ENCODE measurements at places on chromosomes 1 and 21.

GRCh38 chr1:99496067-99496466, 149.8 kb upstream of the PALMD start:
- no peak for DNase-seq

DNA sequence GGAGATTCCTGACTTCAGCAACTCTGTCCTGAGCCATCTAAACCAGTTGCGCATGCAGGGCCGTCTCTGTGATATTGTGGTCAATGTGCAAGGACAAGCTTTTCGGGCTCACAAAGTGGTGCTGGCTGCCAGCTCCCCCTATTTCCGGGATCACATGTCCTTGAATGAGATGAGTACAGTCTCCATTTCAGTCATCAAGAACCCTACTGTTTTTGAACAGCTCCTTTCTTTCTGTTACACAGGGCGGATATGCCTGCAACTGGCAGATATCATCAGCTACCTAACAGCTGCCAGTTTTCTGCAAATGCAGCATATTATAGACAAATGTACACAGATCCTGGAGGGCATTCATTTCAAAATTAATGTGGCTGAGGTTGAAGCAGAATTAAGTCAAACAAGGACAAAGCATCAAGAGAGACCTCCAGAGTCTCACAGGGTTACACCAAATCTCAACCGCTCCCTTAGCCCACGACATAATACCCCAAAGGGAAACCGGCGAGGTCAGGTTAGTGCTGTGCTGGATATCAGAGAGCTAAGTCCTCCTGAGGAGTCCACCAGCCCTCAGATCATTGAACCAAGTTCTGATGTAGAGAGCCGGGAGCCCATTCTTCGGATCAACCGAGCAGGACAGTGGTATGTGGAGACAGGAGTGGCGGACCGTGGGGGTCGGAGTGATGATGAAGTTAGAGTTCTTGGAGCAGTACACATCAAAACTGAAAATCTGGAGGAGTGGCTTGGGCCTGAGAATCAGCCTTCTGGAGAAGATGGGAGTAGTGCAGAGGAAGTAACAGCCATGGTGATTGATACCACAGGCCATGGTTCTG, 2.3 kb downstream of the ZBTB37 start:
- DNase-seq: no peak

DNA sequence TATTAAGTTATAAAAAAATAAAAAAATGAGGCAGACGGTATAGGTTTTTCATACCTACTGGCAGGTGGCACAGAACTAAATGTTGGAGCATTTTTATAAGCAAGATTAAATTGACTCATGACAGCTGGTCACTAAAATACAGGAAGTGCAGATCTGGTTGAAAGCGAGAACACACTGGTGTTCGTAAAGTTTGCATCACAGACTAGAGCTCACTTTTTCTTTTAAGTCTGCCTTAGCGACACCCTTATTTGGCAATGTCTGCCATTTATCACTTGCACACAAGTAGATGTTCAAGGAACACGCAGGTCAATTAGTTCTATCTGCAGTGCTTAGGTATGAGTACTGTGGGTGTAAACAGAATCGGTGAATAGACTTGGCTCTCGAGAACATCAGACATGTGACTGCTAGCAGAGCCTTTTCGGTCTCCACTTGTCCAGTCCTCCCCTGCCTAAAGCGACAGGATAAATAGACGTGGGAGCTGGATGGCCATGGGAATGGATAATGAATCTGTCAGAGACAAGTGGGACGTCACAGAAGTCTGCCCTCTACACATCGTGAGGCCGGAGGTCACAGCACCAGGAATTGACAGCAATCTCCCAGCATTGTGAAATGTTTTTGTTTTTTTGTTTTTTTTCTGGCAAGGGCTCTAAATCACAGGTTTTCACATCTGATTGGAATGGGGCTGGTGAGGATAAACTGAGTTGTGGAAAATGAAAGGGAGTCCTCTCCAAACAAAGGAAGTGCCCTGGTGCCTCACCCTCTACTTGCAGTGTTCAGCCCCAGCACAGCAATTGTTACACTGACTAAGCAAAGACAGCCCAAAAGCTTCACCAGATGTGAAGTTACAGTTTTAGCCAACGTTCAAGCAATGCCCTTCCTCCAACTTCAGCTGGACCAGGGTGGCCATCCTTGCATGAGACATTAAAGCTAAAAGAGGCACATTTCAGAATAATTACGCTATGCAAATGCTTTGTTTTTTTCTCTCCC, 248.9 kb downstream of the NTNG1 start:
- no peak for DNase-seq

- peak; percentile 76 for DNase-seq
Measured at GRCh38 chr1:32205401-32206370, at the start of gene IQCC. TSS of gene IQCC (plus strand) at chr1:32205671. CDS start at chr1:32205682, 11 bp downstream.

DNA sequence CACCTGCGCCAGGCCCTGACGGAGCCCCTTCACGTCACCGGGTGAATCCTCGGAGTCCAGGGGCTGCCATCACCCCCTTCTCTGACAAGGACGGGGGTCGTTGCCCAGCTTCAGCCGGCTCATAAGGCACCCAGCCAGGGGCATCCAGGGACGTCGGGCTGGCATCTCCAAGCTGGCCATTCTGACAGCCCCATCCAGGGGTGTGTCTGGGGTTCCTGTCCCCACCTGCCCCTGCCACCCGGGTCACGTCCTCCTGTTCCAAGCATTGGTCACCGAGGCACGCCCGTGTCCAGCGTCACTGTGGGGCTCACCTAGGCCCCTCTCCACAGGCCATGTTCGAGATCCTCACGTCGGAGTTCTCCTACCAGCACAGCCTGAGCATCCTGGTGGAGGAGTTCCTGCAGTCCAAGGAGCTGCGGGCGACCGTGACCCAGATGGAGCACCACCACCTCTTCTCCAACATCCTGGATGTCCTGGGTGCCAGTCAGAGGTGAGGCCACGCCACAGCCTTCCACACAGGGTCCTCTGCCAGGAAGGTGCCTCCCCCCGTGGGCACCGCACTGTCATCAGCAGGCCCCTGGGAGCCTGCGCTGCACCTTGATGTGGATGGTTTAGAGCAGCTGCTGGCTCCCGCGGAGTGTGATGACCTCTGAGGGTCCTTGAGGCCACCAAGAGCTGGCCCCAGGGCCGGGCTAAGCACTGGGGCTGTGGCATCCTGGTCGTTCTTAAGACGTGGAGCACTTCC, 14.8 kb downstream of the ARHGEF16 start:
- DNase-seq: no peak

- no peak for DNase-seq
Measured at GRCh38 chr1:241167121-241167630, 189.8 kb downstream of the RGS7 start.

GRCh38 chr1:223713546-223714420, 1.4 kb downstream of the CAPN2 start:
- DNase-seq: no peak

Measured in stimulated activated CD8-positive, alpha-beta memory T cell treated with anti-CD3 and anti-CD28 coated beads, Interleukin-4, amount 100 ng/mL, for 24 hours (primary cell).